Suppressor macrophage treated with lipopolysaccharide for 1 hour (primary cell): ENCODE measurements at places on chromosomes 7 and 10.

DNA sequence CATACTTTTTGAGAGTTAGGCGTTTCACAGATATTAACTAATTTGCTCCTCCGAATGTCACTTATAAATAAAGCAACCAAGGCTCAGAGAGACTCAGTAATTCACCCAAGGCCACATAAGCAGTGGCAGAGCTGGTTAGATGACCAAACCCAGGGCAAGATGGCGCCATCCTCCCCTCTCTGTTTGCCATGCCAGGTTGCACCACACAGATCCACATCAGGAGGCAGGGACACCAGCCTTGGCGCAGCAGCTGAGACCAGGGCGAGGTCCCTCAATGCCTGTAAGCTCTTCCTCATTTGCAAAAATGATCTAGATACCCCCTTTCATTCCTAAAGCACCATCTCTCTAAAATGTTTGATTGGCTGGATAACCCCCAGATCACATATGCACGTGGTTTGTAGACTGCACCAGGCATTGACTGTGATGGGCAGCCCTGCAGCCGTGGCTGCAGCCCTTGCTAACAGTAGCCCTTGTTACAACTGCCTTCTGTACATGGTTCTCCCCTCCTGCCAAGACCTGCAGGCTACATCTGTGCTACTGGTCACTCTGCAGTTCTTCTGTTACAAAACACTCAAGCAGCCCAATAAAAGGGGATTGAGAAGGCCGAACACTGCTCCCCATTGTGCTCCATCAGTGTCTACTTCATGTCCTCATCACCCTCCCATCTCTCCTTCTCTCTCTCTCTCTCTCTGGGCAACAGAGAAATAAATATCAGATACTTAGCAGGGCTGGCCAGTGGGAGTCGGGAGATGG, 298.6 kb downstream of the PRPF18 start:
- no peak for DNase-seq

DNA sequence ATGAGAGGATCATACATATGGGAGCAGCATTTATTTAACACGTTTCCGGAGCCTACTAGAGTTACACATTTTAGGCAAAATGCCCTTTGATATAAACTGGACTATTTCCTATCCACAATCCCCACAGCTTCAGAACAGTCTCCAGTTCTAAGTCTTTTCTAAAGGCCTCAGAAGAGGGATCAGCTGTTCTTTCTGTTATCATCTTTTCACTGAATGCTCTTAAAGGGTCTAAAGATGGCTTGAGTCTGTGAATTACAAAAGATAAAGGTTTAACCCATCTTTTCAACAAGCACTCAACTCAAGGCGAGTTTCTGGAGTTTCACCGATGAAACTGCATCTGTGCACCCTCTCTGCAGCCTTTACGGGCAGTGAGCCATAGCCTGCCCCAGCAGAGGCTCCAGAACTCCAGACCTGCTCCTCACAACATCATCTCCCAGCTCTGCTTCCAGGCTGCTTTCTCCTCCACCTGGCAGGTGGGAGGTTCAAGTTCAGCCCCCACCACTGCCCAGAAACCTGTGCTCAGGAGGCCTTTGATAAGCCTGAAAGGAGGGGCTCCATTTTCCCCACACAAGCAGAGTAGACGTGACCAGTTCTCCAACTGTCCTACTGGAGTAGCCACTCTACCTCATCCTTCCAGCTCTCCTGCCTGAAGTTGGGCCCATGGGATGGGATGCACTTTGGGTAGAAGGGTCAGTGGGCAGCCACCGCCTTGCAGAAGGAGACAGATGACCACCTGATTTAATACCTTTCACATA, 53.4 kb downstream of the HSPA12A start:
- DNase-seq: no peak

- no peak for DNase-seq
Observed at GRCh38 chr7:135965602-135966001, 11.6 kb downstream of the MTPN start.

DNA sequence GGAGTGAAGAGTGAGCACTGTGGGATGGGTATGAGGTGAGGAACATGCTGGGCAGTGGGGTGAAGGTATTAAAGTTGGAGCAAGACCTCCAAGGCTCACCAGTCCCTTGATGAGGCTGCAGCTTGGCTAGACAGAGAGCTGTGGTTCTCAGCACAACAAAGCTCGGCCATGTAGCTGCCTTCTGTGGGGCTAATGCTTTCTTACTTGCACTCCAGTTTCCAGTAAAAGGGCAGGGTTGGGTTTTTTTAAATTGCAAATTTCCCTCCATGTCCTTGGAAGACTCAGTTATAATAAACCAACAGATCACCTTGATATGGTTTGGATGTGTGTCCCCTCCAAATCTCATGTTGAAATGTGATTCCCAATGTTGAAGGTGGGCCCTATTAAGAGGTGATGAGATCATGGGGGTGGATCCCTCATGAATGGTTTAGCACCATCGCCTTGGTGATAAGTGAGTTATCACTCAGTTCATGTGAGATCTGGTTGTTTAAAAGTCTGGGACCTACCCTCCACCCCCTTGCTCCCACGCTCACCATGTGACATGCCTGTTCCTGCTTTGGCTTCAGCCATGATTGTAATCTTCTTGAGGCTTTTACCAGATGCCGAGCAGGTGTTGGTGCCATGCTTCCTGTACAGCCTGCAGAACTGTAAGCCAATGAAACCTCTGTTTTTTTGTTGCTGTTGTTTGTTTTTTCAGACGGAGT, 55.9 kb downstream of the ATXN7L1 start:
- DNase-seq: no peak

DNA sequence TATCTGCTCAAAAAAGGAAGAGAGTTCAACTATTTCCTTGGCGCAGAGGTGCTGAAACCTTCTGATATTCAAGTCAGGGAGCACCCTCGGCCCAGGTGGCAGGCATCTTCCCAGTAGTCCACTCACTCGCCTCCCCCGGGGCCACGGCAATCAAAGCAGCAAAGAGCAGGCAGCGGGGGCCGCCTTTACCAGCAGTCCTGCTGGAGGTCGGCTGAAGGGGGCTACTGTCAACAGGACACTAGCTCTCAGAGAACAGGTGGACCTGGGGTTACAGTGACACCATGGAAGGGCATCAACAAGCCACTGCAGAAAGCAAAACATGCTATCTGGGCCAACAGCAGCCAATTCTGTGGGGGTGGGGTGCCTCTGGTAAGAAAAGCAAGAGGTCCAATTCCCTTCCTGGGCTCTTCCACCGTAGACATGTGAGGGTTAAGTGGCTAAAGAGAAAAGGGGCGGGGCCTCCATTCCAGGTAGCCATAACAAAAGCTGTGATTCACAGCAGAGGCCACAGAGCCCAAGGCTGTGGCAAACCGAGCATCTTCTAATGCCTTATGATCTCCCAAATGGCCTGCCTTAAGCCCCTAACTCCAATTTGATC, 9.4 kb downstream of the FZD9 start:
- no peak for DNase-seq
